Urinary bladder (tissue), 4 donors: ENCODE measurements at places on chromosomes 6 and 20. TPM values are rescaled to one million over a fixed set of nuclear protein-coding genes. Genes with fewer than 3 reads are reported as not detected.

- DNase-seq, result no peak
Observed at GRCh38 chr6:141492521-141493284, 640.0 kb upstream of the GJE1 start.

DNA sequence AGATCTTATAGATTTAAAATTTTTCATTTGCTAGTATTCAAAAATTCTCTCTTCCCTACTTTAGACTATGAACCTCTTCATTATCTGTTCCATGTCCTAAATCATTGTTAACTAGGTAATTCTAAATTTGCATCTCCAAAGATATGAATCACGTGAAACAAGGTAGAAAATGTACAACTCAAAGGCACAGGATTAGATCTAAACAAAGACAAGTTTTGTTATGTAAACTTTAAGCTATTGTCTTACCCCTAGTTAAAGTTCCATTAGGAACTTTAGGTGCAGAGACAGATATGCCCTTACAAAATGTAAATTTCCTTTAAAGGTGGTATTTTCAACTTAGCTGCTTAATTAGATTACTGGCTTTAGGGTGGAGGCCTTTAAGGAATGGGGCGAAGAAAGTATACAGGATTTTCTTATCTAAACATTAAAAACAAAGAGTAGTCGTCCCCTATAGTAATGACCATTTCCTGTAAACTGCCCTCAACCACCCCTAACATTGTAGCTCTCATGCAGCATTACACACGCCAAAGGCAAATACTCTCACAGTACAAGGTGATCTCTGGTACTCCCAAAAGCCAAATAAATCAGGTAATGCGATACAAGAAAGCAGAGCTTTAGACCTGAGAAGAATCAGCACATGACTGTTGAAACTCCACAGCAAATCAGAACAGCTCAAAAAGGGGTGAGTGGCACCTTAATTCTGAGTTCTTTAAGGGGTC is 57.4 kb upstream of the MRAP2 start:
- no peak for DNase-seq

- no peak for DNase-seq
Observed at GRCh38 chr6:20350215-20350614, 51.5 kb upstream of the E2F3 start.

GRCh38 chr6:73694711-73695411 is 1.1 kb upstream of the CD109 start:
- no peak for DNase-seq

DNA sequence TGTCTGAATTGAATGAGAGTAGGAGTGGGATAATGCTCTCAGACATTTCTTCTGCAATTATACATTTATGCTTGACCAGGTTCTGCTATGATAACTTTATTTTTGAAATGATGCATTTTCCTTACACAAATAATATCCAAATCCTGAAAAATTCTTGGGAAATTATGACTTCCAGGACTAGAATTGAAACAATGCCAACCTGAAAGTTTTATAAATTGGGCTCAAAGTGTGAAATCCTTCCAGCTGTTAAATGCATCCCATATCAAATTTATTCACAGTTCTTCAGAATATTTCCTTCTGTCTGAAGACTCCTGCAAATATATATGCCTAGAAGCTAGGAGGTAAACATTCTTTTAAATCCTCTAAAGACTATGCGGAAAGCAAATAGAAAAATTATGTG is 155.7 kb upstream of the EYA4 start:
- no peak for DNase-seq

DNA sequence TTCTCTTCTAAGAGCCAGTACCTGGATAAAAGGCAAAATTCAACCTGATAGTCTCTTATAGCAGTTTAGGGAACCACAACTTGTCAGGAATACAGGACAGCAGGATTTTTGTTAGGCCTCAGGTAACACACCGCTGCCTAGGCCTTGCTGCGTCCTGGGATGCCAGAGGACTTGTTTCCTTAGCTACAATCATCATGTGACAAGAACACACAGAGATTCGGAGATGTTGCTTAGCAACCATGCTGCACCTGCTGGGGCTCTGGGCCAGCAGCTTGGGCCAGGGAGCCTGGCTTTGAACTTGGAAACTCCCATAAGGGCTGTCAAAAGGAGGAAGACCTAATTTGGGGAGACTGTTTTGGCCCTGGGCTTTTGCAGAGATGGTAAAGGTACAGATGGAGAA is 36.1 kb upstream of the CHD6 start:
- no peak for DNase-seq

- DNase-seq, result no peak
Observed at GRCh38 chr6:73893696-73894095, 197.7 kb downstream of the CD109 start.

GRCh38 chr6:130513770-130514169 is 148.0 kb downstream of the TMEM200A start:
- peak; percentile 3 for DNase-seq

DNA sequence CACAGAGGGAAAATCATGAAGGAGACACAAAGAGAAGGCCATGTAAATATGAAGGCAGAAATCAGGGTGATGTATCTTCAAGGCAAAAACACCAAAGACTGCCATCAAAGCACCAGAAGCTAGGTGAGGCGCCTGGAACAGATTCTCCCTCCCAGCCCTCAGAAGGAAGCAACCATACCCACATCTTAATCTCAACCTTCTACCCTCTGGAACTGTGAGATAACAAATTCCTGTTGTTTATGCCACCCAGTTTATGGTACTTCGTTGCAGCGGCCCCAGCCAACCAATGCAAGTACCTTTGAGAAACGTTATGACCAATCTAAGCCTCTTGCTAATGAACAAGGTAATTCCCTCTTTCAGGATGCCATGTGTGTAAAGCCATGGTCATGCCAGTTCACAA is 66.2 kb upstream of the STXBP5 start:
- DNase-seq, result no peak

DNA sequence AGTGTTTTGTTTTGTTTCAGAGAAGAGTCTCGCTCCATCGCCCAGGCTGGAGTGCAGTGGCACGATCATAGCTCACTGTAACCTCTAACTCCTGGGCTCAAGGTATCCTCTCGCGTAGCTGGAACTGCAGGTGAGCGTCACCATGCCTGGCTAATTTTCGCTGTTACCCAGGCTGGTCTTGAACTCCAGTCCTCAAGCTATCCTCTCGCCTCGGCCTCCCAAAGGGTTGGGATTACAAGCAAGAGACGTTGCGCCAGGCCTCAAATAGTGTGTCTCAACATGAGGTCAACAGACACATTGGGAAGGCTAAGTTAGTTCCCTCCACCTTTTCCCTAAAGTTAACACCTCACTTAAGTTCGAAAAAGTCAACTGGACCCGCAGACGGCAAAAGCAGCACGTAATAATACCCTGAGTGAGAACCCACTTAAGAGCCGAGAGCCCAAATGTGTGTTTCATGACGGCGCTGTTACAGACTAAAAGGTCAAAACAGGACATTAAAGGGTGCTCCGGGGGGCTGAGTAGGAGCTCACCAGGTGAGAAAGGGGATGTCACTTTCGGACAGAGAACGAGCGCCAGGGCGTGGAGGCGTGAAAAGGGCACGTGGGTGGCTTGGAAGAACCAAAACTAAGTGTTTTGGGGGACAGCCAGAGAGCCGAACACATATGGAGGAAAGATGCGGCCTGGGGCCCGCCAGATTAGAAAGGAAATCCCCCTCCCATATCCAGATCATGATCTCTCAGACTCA is 499 bp downstream of the TTI1 start:
- DNase-seq, result no peak

DNA sequence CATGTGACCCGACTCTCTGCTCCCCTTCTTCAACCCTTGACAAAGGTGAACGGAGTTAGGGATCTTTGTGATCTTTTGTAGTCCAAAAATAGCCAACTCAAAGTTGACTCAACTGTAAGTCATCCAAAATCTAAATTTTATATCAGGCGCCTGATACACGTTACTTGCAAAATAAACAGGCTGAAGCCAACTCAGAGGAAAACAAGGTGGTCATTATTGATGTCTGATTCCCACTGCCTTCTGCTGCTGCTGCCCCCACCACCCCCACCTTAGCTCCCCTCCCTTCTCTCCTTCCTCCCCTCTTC is 13.2 kb upstream of the RNF8 start:
- no peak for DNase-seq

GRCh38 chr6:48610846-48611245 is 499.8 kb upstream of the PTCHD4 start:
- no peak for DNase-seq

IP6K3 gene
- 0.95 TPM for total RNA-seq

MTG2 gene
- total RNA-seq, result 10.3 TPM

GRCh38 chr6:36135053-36135731 is 4.9 kb downstream of the MAPK13 start:
- DNase-seq, result no peak

- no peak for DNase-seq
Observed at GRCh38 chr6:161272635-161273273, 1.1 kb downstream of the AGPAT4 start.

- no peak for DNase-seq
Observed at GRCh38 chr20:5354901-5355300, 38.1 kb upstream of the PROKR2 start.

PRDM13 gene
- total RNA-seq, result not detected

GRCh38 chr6:106688177-106688951 is 59.0 kb downstream of the QRSL1 start:
- DNase-seq, result no peak

HS3ST5 gene
- total RNA-seq, result 3.7 TPM

CTAGE9 gene
- total RNA-seq, result not detected

CDSN gene
- total RNA-seq, result not detected

GRCh38 chr6:110882274-110882619 is 7.7 kb downstream of the AMD1 start:
- DNase-seq, result no peak

SIRPB1 gene
- total RNA-seq, result 0.26 TPM

DNA sequence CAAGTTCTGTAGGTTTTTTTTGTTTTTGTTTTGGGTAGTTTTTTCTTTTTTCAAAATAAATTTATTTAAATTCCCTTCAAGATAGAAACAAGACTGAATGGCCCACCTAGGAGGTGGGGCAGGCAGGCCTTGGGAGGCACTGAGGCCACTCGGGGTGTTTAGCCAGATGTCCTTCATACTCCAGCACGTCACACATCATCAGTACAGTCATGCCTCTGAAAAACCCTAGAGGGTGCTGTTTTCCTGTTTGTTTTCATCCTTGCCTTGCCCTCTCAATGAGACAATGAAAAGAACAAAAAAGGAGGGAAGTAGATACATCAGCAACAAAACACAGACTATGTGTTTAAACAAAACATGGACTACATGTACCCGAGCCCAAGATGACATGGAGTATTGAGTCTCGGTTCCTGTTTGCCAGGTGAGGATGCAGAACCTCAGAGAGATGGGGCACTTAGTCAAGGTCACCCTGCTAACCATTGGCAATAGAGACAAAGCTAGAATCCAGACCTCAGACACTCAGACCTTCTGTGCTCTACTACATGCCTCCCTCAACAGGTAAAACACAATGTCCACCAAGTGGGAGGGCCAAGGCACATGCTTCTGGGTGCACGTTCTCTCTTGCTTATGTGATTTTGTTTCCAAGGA is 26.8 kb upstream of the CLIC5 start:
- DNase-seq, result no peak

ME1 gene
- total RNA-seq, result 12.3 TPM

GRCh38 chr6:54072635-54073313 is 38.5 kb upstream of the MLIP start:
- no peak for DNase-seq

GRCh38 chr6:18343741-18344140 is 43.4 kb upstream of the RNF144B start:
- no peak for DNase-seq

- no peak for DNase-seq
Observed at GRCh38 chr6:141851063-141851462, 281.7 kb upstream of the GJE1 start.

- no peak for DNase-seq
Observed at GRCh38 chr20:40811660-40812414, 122.8 kb upstream of the MAFB start.

CST9L gene
- total RNA-seq, result not detected

- no peak for DNase-seq
Observed at GRCh38 chr20:62753626-62754025, 42.6 kb upstream of the MRGBP start.

DNA sequence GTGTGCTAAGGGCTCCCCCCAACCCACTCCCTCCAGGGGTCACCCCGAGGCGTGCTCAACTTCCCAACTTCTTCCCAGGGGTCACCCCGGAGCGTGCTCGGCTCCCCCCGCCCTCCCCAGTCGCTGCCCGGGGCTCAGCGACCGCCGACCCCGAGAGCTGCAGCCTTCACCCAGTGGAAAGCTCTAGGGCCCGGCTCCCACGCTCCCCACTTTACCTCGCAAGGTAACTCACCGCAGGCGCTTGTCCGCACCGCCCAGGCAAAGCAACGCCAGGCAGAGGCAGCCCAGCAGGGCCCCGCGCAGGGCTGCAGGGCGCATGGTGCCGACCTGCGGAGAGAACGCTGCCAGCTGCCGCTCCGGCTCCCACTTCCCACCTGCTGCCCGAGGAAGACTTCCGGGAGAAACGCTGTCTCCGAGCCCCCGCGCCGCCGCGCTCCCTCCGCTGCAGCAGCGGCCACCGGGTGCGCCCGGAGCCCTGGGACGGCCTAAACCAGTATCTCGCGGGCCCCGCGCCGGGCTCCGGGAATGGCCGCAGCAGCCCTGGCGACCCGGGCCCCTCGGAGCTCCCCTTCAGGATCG is 396 bp downstream of the RNASET2 start:
- DNase-seq, result no peak

DNA sequence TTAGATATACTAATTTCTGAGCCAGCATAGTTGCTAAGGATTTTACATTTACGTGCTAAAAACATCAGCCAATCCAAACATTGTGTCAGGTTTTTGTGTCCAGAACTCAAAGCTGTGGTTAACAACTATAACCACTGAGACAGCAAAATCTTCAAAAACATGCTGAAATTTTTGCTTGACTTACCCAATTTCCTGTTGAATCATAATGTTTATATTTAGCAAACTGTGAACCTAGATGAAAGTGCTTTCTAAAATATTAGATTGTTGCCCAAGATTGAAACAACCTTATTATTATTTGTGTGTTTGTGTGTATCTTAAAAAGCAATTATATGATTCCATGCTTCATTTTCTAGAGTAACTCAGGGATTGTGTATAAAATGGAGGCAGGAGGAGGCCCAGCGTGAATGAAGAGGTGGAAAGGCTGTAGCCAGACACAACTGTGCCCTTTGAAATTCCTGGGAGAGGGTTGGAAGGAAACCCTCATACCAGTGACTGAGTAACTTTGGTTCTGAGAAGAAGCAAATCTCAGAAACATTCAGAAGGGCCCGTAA is 48.0 kb downstream of the ARMC2 start:
- DNase-seq, result no peak

GRCh38 chr6:46310196-46310595 is 139.4 kb upstream of the ENPP5 start:
- DNase-seq, result no peak

- no peak for DNase-seq
Observed at GRCh38 chr6:156791320-156791850, 14.2 kb downstream of the ARID1B start.

- DNase-seq, result no peak
Observed at GRCh38 chr6:153401751-153402150, 270.7 kb upstream of the RGS17 start.

- DNase-seq, result no peak
Observed at GRCh38 chr6:132382630-132383175, 18.6 kb downstream of the MOXD1 start.
